GM12865 (cell line): ENCODE measurements at places on chromosomes 3 and 15.

- peak; percentile 92 for DNase-seq
Observed at GRCh38 chr3:122576174-122576940, 1.1 kb upstream of the PARP15 start.

DNA sequence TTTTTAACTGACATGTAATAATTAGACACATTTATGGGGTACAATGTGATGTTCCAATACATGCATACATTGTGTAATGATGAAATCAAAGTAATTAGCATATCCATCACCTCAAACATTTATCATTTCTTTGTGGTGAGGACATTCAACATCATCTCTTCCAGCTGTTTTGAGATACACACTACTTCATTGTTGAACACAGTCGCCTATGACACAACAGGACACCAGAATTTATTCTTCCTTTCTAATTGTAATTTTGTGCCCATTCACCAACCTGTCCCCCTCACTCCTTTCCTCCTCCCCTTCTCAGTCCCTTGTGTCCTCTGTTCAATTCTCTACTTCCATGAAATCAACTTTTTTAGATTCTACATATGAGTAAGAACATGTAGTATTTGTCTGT lies 113.4 kb upstream of the CBLB start:
- no peak for DNase-seq

DNA sequence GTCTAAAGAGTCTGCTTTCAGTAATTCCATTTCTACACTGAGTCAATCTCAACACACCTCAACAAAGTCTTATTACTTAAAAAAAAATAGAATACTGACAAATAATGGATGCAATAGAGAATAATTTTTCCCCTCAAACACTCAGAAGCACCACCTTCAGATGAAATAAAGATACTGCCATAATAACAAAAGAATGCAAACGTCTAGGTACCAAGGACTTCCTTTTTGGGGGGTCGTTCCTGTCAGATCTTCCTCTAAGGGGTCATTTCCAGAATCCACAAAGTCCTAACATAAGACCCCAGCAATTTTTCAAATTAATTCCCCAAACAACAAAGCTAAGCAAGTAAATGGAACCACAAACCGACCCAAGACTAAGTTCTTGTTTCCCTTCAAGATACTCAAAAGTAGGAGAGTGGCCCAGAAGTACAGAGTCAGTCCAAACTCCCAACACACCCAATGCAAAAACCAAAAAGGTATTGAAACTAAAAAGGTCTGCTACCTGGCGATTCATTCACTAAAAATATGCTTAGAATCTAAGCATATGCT lies 1.3 kb downstream of the RYK start:
- no peak for DNase-seq

- no peak for DNase-seq
Observed at GRCh38 chr3:135136361-135137100, 341.5 kb downstream of the EPHB1 start.

GRCh38 chr3:117881210-117881609 lies 1153.4 kb downstream of the IGSF11 start:
- DNase-seq, result no peak
